ENCODE measurements at places on chromosomes 7 and 10.

- no peak for DNase-seq
Measured at GRCh38 chr10:90051474-90051873, 350.1 kb downstream of the KIF20B start.

DNA sequence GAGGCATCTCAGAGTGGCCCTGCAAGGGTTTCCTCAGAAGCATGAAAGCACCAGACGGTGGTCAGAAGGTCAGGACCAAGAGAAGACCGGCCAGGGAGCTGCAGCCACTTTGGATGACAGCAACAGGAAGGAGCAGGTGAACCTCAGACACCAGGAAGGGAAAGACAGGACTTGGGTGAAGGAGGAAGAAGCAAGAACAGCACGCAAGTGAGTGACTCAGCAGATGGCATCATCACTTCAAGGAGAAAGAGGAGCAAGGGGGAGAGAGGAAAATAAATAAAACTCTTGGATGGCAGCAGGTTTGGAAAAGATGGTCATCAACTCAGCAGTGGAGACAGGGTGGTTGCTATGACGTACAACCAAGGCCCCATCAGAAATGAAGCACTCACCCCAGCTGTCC, 31.6 kb downstream of the NCAPG2 start:
- DNase-seq: no peak

DNA sequence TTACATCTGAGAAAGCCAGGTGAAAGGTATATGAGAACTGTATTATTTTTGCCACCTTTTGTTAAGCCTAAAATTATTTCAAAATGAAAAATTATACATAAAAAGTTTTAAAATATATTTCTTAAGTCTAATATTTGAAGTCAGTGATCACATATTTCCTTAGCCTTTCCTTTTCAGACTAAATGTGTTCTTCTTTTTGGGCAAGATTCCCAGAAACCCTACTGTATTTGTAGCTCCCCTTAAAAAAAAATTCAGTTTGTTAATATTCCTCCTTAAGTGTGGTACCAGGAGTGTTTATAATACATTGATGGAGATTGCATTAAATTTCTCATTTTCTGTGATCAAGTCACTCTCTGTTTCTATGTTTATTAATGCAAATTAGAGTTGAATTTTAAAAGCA, 22.8 kb downstream of the DNAJC1 start:
- no peak for DNase-seq

DNA sequence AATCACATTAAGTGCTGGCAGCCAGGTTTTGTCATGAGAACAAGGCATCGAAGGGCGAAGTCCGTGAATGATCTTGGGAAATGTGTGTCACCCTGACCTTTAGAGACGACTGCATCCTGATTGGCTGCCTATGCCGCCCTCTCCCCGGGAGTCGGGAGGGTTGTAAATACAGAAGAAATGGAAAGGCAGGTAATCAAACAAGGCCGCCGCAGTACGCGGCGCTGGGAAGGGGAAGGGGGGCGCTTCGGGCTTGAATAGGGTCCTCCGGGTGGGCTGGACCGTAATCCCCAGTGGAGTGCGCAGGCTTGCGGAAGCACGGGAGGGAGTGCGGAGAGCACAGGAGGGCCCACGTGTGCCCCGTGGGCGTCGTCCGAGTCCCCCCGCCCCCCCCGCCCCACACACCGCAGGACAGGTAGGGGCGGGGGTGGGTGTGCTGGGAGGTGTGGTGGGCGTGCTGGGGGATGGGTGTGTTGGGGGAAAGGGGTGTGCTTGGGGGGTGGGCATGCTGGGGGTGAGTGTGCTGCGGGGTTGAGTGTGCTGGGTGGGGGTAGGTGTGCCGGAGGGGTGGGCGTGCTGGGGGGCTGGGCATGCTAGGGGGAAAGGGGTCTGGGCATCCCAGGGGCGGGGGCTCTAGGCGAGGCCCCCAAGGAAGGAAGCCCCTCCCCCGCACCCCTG, 169.4 kb downstream of the ARHGAP12 start:
- peak; percentile 45 for DNase-seq

- no peak for DNase-seq
Measured at GRCh38 chr10:34537629-34538231, 277.4 kb downstream of the PARD3 start.

DNA sequence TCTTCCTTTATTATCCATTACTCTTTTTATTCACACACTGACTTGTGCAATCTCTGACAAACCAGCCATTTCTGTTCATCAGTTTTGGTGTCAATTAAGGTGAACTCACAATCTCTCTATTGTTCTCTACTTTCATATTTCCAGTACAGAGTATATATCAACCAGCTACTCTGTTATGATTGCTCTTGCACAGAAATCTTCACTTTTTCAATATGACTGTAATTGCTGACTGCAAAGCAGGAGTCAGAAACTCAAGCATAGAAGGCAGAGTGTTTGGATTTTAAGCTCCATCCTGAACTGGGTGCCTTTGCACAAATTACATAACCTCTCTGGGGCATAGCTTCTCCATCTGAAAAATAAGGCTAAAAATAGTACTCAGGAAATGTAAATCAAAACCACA, 1042.0 kb downstream of the GRM8 start:
- DNase-seq: no peak

GRCh38 chr7:44387389-44387788, 62.0 kb upstream of the CAMK2B start:
- DNase-seq: no peak

- no peak for DNase-seq
Measured at GRCh38 chr10:78410046-78410965, 376.6 kb downstream of the RPS24 start.

DNA sequence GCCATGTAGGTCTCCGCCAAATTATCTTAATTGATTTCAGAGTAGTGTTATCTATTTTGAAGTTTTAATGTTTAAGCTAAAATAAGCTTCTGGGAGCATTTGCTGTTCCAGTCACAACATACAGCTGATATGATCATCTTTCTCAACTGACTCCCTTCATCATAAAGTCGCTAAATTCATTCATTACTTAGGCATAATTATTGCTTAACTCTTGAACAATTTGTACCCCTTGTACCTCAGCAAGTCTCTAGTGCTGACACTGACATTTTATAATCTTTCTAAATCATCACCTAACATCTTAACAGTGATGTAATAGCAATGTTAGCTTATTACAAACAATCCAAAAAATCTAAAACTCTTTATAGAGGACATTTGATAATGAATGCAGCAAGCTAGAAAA, 54.3 kb upstream of the WNT16 start:
- no peak for DNase-seq

- DNase-seq: no peak
Measured at GRCh38 chr7:471191-471865, 48.3 kb downstream of the PDGFA start.

GRCh38 chr10:93193906-93194305, 120.2 kb downstream of the CYP26A1 start:
- DNase-seq: no peak

DNA sequence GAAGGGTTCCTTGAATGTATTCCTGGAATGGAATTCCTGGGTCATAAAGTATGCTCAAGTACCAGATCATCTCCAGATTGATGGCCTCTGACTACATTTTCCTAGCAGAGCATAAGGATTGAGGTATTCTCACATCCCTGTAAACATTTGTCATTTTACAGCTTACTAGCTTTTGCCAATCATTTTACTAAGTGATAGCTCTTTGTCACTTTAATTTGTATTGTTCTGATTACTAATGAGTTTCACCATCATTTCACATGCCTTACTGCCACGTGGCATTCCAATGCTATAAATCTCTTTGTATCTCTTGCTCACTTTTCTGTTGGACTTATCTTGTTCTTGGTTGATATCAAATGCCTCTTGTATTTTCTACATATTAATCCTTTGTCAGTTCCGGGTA, 68.6 kb upstream of the CACNB2 start:
- no peak for DNase-seq

DNA sequence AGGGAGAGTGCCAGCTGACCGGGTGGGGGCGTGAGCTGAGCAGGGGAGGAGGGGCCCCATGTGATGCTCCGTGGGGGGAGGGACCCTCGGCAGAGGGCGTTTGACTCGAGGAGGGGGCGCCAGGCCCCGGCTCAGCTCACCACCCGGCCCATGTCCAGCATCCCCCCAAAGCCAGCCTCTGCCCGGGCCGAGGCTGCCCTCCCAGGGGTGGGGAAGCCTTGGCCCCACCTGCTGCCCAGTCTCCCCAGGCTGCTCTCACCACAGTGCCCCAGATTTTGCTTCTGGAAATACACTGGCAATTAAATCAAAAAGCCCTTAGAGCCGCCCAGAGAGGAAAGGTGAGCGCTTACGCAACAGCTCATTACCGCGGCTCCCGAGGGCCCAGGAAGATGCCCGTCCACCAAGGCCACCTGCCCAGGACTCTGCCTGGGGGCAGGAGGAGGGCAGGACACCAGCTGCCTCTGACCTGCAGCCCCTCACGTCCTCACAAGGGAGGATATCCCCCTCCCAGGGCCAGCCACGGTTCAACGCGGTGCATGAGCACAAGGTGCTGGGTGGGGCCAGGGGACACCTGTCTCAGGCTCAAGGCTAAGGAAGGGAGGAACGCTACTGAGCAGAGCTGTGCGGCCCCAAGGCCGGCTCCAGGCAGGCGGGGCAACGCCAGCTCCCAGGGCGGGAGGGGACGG, 70.0 kb upstream of the INPP5A start:
- DNase-seq: no peak

DNA sequence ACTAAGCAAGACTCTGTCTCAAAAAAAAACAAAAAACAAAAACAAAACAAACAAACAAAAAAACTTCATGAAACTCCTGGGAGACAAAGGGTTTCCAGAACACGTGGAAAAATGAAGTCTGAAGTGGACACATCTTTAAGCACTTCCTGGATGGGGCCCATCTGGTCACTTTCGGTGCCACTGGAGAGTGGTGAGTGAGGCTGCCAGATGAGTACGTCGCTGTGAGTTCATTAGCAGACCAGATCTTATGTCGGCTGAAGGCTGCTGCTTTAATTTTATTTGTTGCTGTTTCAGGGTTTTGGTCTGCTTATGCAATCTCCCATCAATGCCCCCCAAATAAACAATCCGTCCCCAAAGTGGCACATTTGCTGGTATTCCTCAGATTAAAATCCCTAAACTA, 64.4 kb downstream of the NPTX2 start:
- DNase-seq: no peak

DNA sequence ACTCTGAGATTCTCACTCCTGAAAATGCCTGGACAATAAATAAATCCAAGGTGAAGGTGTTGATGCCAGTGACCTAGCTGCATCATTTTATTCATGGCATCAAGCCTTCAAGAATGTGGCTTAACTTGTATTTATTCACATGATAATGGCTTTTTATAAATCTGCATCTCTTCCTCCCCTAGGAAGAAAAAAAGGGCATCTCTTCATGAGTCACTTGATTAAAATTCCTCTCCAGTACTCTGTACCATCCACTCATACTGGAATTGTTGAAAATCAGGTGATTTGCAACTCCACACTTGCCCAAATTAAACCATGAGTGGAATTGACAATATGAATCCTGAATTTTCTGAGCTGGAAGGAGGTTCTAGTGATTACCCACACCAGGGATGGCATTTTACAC, 30.2 kb downstream of the PTPRE start:
- DNase-seq: no peak

DNA sequence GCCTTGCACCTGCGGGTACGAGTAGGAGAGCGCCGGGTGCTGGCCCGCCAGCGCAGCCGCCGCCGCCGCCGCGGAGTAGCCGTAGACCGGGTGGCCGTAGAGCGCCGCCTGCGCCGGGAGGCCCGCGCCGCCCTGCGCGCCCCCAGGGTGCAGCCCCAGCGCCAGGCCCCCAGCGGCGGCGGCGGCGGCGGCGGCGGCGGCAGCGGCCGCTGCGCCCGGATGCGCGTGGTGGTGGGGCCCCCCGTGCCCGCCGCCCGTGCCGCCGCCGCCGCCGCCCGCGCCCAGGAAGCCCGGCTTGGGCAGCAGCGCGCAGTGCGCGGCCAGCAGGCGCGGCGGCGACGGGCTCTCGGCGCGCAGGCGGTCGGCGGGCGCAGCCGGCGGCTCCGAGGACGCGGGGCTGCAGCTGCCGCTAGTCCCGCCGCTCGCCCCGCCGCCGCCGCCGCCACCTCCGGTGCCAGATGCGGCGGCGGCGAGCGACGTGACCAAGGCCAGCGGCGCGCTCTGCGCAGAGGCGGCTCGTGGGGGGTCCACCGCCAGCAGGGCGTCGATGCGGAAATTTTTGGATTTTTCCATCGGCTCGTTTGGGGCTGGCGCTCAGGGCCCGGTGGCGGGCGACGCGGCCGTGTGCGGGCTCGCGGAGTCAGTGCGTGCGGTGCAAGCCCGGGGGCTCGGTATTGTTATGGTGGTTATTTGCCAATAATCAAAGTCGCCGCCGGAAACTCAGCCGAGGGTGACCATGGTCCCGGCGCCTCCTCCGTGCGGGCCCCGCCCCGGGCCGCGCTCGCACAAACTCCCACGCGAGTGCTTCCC, 480 bp downstream of the MNX1 start:
- no peak for DNase-seq

GRCh38 chr7:22192801-22193200, 164.2 kb downstream of the RAPGEF5 start:
- DNase-seq: no peak

DNA sequence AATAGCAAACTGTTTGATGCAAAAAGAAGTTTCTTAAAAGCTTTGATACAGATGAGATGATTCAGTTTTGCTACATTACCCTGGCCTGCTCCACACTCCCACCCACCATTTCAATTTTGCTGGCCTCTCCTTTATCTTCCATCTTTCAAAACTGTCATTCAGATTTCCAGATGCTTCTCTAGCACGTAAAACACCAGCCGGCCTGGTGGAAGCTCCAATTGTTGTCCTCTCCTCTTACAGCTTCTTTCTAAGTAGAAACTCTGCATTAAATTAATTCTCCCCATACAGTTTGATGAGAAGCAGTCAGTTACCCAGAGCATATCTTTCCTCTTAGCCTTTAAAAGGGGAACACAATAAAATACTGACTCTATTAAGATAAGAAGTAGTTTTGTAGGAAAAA, 34.3 kb upstream of the ELMO1 start:
- no peak for DNase-seq

GRCh38 chr10:113036619-113037018, 86.6 kb downstream of the TCF7L2 start:
- no peak for DNase-seq

DNA sequence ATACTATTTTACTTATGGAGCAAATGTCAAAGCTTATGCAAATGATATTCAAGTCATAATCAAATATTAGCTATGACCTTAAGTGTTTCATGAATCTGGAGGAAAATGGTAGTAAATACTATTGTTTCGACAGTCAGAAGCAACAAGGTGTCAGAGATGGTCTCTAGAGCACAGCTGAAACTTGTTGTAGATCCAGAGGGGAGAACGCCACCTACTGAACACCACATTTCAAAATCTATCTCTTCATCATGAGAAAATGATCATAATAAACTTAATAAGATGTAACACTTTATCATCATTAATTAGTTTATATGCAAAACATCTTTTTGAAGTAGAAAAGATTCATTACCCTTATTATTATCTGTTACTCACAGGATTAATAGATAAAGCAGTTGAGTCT, 418.7 kb downstream of the GATA3 start:
- no peak for DNase-seq

- no peak for DNase-seq
Measured at GRCh38 chr7:336810-337566, 47.0 kb downstream of the FOXL3 start.

- DNase-seq: no peak
Measured at GRCh38 chr10:131899695-131900349, 986 bp upstream of the PPP2R2D start.

GRCh38 chr10:2744547-2745200, 322.7 kb upstream of the PFKP start:
- DNase-seq: no peak

- DNase-seq: no peak
Measured at GRCh38 chr7:36711256-36711655, 13.0 kb downstream of the AOAH start.

- no peak for DNase-seq
Measured at GRCh38 chr7:138889582-138890498, 91.3 kb downstream of the KIAA1549 start.

- no peak for DNase-seq
Measured at GRCh38 chr10:30459283-30459682, 25.3 kb downstream of the MAP3K8 start.

All from stimulated activated CD8-positive, alpha-beta memory T cell treated with anti-CD3 and anti-CD28 coated beads, Interleukin-7, amount 100 ng/mL, for 48 hours (primary cell).